ENCODE measurements at places on chromosomes 13 and 19.

DNA sequence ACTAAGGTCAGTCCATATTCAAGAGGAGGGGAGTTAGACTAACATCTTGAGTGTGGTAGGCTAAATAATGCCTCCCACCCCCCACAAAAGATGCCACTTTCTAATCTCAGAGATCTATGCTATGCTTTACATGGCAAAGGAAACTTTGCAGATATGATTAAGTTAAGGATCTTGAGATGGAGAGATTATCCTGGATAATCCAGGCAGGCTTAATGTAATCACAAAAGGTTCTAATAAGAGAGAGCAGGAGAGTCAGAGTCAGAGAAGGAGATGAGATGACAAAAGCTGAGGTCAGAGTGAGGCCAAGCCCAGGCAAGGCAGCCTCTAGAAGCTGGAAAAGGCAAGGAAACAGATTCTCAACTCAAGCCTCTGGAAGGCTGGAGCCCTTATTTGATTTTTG is 1011.6 kb downstream of the PCDH9 start:
- DNase-seq, result no peak

- DNase-seq, result no peak
Observed at GRCh38 chr13:114064450-114065140, 67.8 kb downstream of the RASA3 start.

- no peak for DNase-seq
Observed at GRCh38 chr19:5145521-5146511, 176.9 kb downstream of the KDM4B start.

DNA sequence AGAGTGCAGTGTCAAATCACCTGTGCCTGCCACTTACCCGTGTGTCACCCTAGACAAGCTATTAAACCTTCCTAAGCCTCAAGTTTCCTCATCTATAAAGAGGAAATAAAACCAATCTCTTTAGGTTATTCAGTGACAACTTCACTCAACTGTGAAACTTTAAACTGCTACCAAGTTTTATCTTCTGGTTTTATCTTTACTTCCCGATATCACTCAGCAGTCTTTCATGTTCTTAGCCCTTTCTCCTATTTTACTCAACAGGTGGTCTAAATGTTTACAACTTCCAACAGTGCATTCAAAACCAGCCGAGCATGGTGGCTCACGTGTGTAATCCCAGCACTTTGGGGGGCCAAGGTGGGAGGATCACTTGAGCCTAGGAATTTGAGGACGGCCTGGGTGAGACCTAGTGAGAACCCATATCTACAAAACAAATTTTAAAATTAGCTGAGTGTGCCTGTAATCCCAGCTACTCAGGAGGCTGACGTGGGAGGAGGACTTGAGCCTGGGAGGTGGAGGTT is 59.6 kb downstream of the GPALPP1 start:
- no peak for DNase-seq

DNA sequence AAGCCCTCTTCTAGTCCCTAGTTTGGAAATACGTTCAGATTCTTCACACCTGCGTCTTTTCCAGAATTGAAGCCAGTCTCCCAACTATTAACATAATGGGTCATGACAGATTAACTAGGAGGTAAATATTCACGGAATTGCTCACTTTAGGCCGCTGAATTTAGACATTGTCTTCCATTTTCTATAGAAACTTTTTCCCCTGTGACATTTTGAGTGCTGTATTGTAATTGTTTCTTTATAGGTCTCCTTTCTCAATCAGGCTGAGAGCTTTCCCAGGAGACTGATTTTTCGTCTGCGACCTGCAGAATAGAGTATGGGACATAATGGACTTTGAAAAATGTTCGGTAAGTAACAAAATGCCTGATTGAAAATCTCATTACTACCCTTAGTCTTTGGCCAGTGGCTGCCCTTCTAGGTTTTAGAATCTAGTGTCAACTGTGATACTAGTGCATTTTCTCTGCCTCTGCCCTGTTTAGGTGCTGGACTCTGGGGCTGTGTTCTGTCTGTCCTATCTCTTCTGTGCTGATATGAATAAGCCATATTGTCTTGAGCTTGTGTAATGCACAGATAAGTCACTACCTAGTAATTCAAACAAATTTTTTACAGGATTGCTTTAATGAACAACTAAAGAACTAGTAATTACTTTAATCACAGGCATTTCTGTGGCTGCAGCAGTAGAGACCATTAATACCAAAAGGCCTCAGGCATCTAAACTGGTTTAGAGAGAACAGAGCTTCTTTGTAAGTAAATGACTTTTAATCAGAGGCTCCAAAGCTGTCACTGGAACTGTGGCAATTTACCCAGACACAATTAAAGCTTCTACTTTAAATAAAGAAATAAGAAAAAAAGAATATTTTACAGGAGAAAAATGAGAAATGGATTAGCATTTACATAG is 122.4 kb upstream of the FREM2 start:
- no peak for DNase-seq

- DNase-seq, result no peak
Observed at GRCh38 chr13:93477238-93477637, 250.6 kb downstream of the GPC6 start.

DNA sequence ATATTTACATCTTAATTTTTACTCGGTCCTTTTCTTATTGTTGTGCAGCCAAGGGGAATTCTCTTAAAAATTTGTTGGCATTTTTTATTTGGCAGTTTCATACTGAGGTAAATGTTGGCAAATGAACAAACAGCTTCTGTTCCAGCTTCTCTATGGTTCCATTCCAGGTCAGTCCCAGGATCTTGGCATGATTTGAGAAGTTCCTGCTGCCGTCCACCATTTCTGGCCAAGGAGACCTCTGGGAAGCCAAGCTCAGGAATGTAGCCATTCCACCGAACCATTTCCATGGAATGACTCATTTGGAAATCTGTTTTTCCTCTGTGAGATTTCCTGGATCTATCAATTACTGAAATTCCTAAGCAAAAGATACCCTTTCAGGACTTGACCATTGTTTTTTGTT is 43.9 kb downstream of the SLC10A2 start:
- DNase-seq, result no peak

- DNase-seq, result no peak
Observed at GRCh38 chr13:44359983-44360375, 13.6 kb upstream of the SERP2 start.

DNA sequence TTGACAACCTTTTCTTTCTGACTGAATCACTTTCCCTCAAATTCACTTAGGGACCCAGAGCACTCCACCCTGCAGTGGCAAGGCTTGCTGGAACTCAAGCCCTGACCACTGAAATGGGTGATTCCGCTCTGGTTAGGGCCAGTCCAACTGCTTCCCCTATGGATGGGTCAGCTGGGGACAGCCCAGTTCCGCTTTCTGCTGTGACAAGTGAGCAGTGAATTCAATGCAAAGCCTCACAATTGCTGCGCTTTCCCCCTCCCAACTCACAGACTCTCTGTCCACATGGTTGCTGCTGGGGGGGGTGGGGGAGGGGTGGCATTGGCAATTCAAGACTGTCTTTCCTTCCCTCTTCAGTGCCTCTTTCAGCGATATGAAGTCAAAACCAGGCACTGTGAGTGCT is 18.7 kb downstream of the CD70 start:
- DNase-seq, result no peak

DNA sequence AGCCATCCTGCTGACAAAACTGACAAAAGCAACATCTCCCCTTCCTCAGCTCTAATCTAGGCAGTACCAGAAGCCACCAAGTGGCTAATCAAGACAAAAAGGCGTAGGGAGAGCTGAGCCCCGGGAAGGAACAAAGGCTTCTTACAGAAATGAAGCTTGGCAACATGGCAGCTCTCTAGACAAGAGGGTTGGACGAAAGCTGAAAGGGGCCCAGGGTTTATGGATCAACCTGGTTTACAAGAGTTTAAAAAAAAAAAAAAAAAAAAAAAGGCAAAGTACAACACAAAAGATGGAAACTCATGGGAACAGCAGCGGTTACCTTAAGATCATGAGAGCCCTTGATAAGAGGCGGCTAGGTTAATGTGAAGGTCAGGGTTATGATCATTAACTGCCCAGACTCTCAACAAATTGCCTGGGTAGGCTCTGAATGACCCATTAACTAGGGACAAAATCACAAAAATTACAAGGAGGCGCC is 14.0 kb downstream of the ZC3H4 start:
- no peak for DNase-seq

GRCh38 chr19:15197942-15198341 is 2.9 kb downstream of the NOTCH3 start:
- no peak for DNase-seq

GRCh38 chr19:41426952-41427646 is at the start of gene B3GNT8:
Gene B3GNT8, minus strand, starts transcription at chr19:41427374. Its CDS starts 596 bp downstream, at chr19:41426778.
- peak; percentile 23 for DNase-seq

DNA sequence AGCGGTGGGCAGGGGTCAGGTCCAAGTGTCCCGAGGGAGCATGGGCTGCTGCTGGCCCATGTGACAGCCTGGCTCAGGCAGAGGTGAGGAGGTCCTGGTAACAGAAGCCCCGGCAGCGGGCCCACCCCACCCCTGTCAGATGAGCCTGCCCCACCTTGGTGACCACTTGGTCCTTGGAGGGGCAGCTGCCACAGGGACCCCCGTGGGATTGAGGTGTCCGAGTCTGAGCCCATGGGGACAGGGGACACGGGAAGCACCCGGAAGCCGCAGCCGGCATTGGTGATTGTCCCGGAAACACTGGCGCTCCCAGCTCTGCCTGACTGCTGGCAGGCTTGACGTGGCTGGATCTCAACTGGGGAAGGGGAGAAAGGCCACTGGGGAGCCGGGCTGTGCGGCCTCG is 149.1 kb downstream of the KDM4B start:
- no peak for DNase-seq

- no peak for DNase-seq
Observed at GRCh38 chr13:112114391-112114790, 47.4 kb downstream of the SOX1 start.

DNA sequence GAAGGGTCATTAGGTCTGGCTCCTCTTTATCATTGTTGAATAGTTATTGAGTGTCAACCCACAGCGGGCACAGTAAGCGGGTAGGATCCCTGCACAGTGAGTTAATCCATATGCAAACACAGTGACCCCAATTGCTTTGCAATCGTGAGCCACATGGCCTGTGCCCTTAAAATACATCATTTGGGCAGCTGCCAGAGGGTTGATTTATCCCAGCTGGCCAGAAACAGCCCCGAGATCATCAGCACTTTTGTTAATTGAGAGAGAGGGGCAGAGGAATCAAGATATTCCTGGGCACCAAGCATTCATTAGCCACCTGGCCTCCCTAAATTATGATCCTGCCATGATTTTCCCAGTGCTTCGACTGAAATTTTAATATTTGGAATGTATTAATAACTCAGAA is 9.8 kb upstream of the CNMD start:
- no peak for DNase-seq

DNA sequence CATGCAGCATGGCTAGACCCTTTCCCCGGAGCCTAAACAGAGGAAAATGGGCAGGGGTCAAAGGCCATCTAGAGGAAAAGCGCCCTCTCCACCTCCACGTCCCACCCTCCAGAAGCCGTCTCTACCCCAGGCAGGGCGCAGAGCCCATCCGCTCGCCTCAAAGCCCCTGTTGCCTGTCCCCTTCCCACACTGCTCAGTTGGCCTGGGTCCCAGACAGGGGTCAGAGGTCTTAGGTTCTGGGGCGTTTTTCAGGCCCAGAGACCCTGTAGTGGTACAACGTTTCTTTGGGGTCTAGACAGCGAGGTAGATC is 285 bp downstream of the TMEM143 start:
- no peak for DNase-seq

DNA sequence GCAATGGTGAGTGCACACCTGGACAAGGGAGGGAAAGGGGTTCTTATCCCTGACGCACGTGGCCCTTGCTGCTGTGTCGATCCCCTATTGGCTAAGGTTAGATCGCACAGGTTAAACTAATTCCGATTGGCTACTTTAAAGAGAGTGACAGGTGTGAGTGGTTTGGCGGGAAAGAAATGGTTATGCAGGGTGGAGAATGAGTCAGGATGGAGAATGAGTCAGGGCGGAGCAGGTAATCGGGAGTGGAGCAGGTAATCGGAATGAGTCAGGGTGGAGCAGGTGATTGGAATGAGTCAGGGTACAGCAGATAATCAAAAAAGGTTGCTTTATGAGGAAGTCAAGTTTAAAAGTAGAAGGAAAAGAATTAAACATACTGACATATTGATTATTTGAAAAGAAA is 24.4 kb upstream of the SIAH3 start:
- no peak for DNase-seq

- DNase-seq, result peak; percentile 20
Observed at GRCh38 chr19:47110521-47111005, 3.0 kb downstream of the ZC3H4 start.

DNA sequence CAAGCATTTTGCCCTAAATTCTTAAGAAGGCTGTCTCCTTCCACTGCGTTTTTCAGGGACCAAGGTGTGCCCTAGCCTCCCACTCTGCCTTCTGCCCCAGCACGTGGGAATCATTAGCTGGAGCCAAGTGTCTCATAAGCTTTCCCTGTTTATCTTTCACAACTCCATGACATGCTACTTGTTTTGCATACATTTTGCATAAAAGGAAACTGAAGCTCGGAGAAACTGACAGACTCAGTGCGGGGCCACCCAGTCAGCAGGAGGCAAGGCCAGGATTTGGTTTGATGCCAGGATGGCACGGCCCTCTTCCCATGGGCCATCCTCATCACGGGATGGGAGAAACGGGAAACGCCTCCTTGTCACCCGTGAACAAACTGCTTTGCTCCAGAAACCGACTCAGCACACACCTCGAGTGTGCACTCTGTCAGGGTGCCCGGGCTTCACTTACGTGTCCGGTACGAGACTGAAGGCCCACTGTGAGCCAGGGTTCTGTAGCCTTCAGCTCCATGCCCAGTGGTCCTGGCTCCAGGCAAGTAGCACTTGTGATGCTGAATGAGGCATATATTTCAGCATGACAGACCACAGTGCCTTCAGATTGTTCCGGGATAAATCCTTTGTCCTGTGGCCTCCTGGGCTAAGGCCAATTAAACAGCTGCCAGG is 9.6 kb downstream of the CEBPA start:
- DNase-seq, result no peak

- no peak for DNase-seq
Observed at GRCh38 chr13:30872276-30872594, 33.8 kb upstream of the MEDAG start.

GRCh38 chr19:42269478-42270345 is 660 bp downstream of the CIC start:
- DNase-seq, result no peak

GRCh38 chr13:75904012-75904411 is 267.9 kb downstream of the LMO7 start:
- DNase-seq, result no peak

GRCh38 chr13:40383132-40383531 is 283.3 kb downstream of the FOXO1 start:
- no peak for DNase-seq

DNA sequence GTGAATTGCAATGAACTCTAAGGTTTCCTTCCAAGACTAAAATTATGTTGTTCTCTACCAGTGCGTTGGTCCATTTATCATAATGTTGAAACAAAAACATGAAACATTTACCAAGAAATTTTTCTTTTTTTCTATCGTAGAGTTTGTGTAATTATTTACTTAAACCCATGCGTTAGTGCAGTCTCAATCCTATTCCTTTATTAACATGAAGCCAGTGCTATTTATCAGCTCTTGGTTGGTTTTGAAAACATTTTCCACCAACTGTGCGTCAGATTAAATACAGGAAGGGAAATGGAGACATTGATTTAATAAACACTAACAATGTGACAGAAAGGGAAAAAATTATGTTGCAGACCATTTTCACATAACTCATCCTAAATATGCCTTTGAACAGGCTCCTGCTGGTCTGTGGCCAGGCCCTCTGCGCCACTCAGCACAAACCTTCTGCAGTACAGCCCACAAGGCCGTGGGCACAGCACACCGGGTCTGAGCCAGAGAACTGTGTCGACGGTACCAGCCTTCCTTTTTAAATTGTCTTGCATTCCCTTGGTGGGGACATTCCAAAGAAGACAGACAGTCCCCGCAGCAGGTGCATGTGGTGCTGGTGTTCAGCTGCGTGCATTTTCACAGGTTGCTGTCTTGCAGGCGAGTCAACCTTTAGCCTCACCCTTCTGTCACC is 135.8 kb downstream of the SHISA2 start:
- DNase-seq, result no peak
